ENCODE measurements at places on chromosomes 6 and 20.

- no peak overlapping the region for H3K27ac ChIP-seq
- H3K4me3 ChIP-seq, result no peak overlapping the region
- no peak for DNase-seq
- H3K4me1 ChIP-seq, result peaks cover 31% of the 10 kb centered on the region
- H3K27me3 ChIP-seq, result no peaks in the 10 kb centered on the region
Measured at GRCh38 chr20:35611482-35611881, 4.1 kb upstream of the SPAG4 start.

- peaks cover 38% of the 10 kb centered on the region for H3K4me1 ChIP-seq
- no peak overlapping the region for H3K4me3 ChIP-seq
- H3K27me3 ChIP-seq, result no peaks in the 10 kb centered on the region
- no peak for DNase-seq
- peak overlapping the region; percentile 72 for H3K27ac ChIP-seq
Measured at GRCh38 chr6:6885521-6886170, 222.1 kb upstream of the RREB1 start.

DNA sequence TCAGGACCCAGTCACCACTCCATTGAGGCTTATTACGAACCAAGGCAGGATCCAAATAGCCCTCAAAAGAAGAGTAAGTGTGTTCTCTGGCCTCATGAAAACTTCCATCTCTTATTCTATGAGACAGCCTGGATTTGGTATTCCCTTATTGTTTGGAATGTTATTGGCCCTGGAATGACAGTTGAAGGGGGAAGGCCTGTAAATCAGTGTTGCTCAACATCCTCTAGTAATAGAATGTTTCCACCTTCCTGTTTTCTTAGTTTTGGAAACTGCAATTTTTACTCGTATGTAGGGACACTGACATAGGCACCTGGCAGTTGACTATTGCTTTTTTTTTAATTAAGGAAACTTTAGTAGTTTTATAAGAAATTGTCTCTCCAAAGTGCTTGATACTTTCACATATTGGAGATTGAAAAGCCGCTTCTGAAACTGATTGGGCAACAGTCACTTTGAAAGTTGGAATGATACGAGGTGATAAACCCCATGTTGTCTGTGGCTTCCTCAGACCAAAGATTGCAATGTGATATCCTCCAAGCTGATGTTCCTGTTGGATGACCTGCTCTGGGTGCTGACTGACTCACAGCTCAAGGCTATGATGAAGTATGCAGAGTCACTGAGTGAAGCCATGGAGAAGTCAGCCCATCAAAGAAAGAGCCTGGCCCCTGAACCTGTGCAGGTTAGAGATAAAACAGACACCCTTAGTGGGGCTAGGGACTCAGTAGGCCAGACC is 43.1 kb downstream of the BLTP3A start:
- H3K36me3 ChIP-seq, result peaks cover 56% of the 10 kb centered on the region
- H3K27me3 ChIP-seq, result no peaks in the 10 kb centered on the region
- peaks cover 9% of the 10 kb centered on the region for H3K4me1 ChIP-seq
- H3K27ac ChIP-seq, result no peak overlapping the region

DNA sequence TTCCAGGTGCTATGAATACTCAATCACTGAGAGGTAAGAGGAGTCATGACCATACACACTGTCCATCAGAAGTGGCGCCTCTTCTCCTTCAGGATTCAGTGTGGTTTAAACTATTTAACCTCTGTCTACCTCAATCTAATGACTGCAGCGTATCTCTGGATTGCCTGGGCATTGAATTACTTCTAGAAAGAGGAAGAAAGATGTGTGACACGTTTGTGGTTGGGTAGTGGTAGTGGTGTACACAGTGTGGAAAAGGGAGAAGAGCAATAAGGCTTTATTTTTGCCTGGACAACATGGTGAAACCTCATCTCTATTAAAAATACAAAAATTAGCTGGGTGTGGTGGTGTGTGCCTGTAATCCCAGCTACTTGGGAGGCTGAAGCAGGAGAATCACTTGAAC is 38.0 kb upstream of the ECHDC1 start:
- no peak overlapping the region for H3K27ac ChIP-seq
- H3K27me3 ChIP-seq, result no peaks in the 10 kb centered on the region
- H3K4me3 ChIP-seq, result no peak overlapping the region
- no peaks in the 10 kb centered on the region for H3K36me3 ChIP-seq
- no peaks in the 10 kb centered on the region for H3K4me1 ChIP-seq

DNA sequence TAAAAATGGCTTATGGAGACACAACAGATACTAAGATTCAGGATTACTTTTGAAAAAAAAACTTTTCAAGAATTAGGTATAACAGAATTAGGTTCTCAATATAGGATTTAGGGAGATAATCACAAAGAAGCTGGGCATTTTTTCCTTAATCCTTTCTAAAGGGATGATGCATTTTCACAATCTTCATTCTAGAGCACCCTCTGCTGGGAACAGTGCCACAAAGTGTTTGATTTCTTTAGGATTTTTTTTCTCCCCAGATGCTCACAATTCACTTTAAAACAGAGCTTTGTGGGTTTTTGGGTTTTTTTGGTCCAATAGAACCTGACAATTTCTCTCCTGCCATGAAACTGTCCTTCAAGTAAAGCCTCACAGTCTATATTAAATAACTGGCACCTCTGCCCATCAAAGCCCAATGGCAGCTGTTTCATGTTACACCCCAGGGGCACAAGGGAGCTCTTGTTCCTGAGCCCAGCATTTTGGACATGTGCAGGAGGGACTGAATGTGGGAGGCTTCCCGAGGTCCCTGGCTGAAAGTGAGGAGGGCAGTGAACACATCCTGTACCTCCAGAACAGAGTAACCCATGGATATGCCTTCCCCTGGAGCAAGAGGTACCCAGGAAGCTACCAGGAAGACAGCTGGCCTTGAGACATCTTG is 39.7 kb downstream of the PREP start:
- no peak overlapping the region for H3K27ac ChIP-seq
- no peak overlapping the region for H3K4me3 ChIP-seq
- peaks cover 4% of the 10 kb centered on the region for H3K4me1 ChIP-seq
- H3K36me3 ChIP-seq, result peaks cover 66% of the 10 kb centered on the region
- no peaks in the 10 kb centered on the region for H3K27me3 ChIP-seq
- DNase-seq, result no peak

DNA sequence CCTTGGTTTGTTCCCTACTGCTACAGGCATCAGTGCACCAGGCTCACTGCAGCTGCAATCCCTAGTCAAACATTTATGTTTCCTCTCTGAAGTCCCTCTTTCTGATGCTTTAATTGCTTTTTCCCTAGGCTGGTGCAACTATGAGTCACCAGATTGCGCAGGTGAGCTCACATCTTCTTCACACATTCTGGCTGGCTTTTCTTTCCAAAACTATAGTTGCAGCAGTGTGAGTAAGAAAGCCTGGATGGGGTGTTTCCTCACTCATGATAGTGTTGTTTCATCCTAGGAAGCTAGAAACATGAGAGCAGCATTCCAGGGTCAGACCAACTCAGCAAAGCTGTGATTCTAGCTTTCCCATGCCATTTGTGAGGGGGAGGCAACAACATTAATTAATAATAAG is 296.4 kb downstream of the PAX1 start:
- DNase-seq, result no peak
- H3K27ac ChIP-seq, result no peak overlapping the region
- H3K4me1 ChIP-seq, result no peaks in the 10 kb centered on the region

GRCh38 chr6:156886409-156886808 is 109.2 kb downstream of the ARID1B start:
- H3K27ac ChIP-seq, result peak overlapping the region; percentile 51
- H3K36me3 ChIP-seq, result no peaks in the 10 kb centered on the region
- DNase-seq, result peak; percentile 57

DNA sequence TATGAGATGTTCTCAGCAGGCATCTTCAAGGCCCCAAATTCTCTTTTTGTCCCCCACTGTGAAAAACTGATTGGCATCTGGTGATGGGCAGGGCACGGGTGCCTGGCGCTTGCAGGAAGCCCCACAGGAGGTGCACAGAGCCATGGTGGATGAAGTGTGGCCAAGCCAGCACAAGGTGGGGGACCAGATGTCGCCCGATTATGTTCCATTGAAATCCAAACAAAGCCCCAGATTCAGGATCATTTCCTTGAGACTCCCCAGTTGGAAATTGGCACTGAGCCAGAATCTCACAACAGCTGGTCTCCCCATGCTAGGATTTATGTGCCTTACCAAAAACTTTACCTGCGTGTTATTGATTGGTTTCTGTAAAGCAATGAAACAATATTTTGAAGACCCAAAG is 186.1 kb downstream of the ADAT2 start:
- H3K27ac ChIP-seq, result no peak overlapping the region
- H3K4me1 ChIP-seq, result no peaks in the 10 kb centered on the region
- no peaks in the 10 kb centered on the region for H3K27me3 ChIP-seq
- DNase-seq, result peak; percentile 7
- H3K4me3 ChIP-seq, result no peak overlapping the region
- H3K36me3 ChIP-seq, result peaks cover 9% of the 10 kb centered on the region

DNA sequence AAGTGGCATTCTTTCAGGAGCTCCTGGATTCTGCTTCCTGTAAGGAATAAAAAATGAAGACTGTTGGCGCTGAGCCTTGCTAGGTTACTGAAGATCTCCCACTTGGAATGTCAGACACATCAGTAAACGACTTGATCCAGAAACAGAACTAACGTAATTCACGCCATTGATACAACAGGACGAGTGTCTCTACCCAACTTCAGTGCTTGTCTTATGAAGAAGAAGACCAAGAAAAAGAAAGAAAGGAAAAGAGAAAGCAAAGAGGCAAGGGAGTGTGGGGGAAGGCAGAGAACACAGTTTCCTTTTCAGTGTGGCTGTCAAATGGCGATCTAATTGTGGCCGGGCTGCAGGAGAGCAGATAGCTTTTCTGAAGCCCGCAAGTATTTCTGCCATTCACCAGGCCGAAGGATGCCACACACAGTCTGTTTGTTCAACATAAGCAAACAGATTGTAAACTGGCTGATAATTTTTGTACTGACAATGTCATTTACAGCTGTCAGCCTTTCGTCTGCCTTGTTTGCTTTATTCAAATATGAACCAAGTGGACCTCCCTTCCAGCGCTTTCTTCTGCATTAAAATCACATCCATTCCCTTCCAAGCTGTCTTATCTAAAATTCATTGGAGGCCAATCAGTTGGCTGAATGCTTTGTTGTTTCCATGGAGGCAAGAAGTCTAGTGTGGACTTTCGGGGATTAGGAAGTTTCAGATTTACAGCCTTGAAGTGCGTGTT is 180.6 kb downstream of the FOXA2 start:
- H3K27ac ChIP-seq, result peak overlapping the region; percentile 80
- H3K4me1 ChIP-seq, result peaks cover 40% of the 10 kb centered on the region
- peak overlapping the region; percentile 33 for H3K4me3 ChIP-seq
- no peaks in the 10 kb centered on the region for H3K27me3 ChIP-seq

GRCh38 chr6:129130959-129131681 is 248.2 kb downstream of the LAMA2 start:
- no peak overlapping the region for H3K27ac ChIP-seq
- H3K4me1 ChIP-seq, result no peaks in the 10 kb centered on the region
- DNase-seq, result no peak
- H3K4me3 ChIP-seq, result no peak overlapping the region

- no peaks in the 10 kb centered on the region for H3K36me3 ChIP-seq
- H3K27me3 ChIP-seq, result no peaks in the 10 kb centered on the region
- H3K27ac ChIP-seq, result no peak overlapping the region
- H3K4me3 ChIP-seq, result no peak overlapping the region
- DNase-seq, result no peak
Measured at GRCh38 chr20:25372584-25373336, 17.9 kb downstream of the ABHD12 start.

DNA sequence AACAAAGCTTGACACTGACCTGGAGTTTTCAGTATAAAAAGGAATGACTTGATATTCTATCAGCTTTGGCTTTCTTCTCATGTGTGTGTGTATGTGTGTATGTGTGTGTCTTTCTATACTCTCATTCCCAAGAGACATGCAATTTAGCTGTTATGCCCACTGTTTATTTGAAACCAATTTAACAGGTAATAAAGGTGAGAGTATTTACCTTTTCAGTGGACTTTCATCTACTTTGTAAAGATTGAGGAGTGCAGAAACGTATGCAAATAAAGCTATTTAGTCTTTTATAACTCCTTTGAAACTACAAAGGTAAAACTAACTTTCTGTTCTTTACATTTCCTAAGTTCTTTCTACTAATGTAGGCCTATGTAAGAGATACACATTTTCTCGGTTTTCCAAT is 103.5 kb upstream of the HS3ST5 start:
- DNase-seq, result no peak
- no peak overlapping the region for H3K27ac ChIP-seq
- no peaks in the 10 kb centered on the region for H3K36me3 ChIP-seq
- H3K4me3 ChIP-seq, result no peak overlapping the region
- H3K4me1 ChIP-seq, result no peaks in the 10 kb centered on the region

GRCh38 chr6:132257561-132257960 is 143.7 kb downstream of the MOXD1 start:
- no peak overlapping the region for H3K27ac ChIP-seq
- H3K4me1 ChIP-seq, result no peaks in the 10 kb centered on the region

- H3K4me1 ChIP-seq, result peaks cover 12% of the 10 kb centered on the region
- no peak for DNase-seq
- H3K27ac ChIP-seq, result no peak overlapping the region
- no peaks in the 10 kb centered on the region for H3K36me3 ChIP-seq
- no peak overlapping the region for H3K4me3 ChIP-seq
Measured at GRCh38 chr20:50220894-50221365, 30.3 kb downstream of the CEBPB start.

- no peak for DNase-seq
- no peaks in the 10 kb centered on the region for H3K36me3 ChIP-seq
- H3K4me3 ChIP-seq, result no peak overlapping the region
- no peak overlapping the region for H3K27ac ChIP-seq
- no peaks in the 10 kb centered on the region for H3K4me1 ChIP-seq
Measured at GRCh38 chr6:125363824-125364165, 62.0 kb upstream of the HDDC2 start.

DNA sequence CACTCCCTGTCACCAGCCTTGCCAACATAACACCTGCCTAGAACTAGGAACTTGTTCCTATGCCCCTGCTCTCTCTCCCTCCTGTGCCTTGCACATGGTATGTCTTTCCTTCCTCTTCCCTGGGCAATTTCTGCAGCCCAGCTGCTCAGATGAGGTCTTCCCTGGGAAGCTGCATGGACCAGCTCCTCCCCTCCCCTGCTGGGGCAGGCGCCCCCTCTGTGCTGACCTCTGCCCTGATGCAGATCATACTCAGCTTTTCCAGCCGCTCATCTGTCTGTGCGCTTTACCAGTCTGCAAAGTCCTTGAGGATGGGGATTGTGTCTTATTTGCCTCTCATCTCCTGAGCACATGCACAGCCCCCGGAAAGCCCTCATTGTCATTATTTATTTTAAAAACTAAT is 161.8 kb downstream of the SCML4 start:
- no peak overlapping the region for H3K27ac ChIP-seq
- no peak for DNase-seq
- H3K36me3 ChIP-seq, result no peaks in the 10 kb centered on the region
- peaks cover 85% of the 10 kb centered on the region for H3K27me3 ChIP-seq
- H3K4me3 ChIP-seq, result no peak overlapping the region

GRCh38 chr6:143176090-143177021 is 115.7 kb downstream of the AIG1 start:
- no peak for DNase-seq
- H3K27ac ChIP-seq, result peak overlapping the region; percentile 21
- H3K4me3 ChIP-seq, result no peak overlapping the region
- peaks cover 98% of the 10 kb centered on the region for H3K36me3 ChIP-seq
- no peaks in the 10 kb centered on the region for H3K4me1 ChIP-seq

All from K562 (cell line).